Activated CD4-positive, alpha-beta T cell treated with anti-CD3 and anti-CD28 coated beads, Interleukin-2, amount 50 U/mL, for 48 hours (primary cell): ENCODE measurements at places on chromosomes 2 and 18.

DNA sequence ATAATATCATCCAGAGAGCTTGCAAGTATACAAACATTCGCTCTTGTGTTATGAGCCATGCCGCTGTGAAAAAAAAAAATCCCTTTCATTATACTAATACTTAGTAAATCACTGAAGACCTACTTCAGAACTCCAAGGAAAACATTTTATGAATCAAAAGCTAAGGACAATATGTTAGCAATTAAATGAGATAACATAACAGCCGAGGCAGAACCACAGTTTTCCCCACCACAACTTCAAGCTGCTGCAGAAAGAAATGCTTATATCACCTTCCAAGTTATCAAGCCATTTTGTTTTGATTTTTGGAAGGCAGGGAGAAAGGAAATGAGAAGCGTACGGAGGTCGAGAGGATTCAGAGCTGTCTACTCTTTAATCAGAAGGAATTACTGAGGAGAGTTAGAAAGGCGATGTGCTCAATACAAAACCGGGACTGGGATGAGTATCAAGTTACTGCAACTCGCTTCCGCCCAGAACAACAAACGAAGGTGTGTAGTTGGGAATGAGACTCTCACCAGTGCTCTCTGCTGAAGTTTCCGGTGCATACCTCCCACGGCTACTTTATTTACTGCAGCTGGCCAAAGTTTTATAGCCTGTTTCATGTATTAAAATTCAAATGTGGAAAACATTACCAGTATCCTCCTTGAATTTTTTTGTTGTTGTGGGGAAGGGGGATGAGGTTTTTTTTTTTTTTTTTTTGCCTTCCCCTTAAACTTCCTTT is 292.2 kb upstream of the CCDC68 start:
- DNase-seq, result no peak

DNA sequence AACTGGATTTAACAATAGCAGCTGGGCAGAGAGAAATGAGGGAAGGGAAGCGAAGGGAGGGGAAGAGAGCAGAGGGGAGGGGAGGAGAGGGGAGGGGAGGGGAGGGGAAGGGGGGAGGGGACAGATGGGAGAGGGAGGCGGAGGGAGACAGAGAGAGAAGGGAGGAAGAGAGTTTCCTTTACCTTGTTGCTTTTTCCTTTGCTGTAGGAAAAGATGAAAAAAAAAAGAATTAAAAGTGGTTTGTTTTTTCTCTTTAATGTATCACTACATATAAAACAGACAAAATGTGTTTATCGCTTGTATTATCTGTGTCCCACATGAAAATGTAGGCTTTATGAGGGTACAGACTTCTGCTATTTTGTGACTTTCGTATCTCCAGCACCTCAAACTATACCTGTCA is 190.4 kb upstream of the KYNU start:
- no peak for DNase-seq

DNA sequence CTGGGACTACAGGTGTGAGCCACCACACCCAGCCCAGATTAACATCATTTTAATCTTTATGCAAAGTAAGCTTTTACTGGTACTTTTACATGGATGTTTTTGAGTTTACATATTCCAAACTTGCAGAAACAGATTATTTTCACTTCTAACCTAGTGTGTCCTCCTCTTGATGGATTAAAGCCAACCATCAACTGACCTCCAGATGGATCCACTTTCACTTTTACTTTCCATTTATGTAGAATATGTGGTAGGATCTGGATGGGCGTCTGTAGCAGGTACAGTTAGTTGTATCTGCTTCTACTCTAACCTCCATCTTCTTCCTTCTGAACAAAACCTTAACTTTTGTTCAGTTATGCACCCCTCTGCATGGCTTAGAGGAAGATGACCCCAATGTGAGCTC is 264.1 kb downstream of the CDH20 start:
- DNase-seq, result no peak

DNA sequence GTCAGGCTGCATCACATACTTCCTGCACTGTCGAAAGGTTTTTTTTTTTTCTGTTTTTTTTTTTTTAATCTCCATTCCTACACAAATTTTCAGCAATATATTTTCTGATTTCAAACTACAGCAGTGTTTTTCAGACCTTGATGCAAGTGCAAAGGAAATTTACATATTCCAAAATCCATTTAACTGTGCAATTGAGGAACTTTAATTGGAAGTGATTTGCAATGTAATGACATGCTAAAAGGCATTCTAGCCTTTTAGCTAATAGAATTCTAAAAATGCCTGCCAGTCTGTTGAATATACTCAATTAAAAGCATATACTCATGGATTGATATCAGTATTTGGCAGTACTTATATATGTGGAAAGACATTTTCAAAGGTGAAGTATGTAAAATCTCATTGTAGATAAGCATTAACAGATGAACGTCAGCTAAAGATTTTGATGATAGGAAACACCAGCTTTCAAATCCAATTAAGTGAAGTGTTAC is 210.5 kb downstream of the OTX1 start:
- no peak for DNase-seq
